CD4-positive, alpha-beta memory T cell (primary cell): ENCODE measurements at places on chromosomes 5 and 9. TPM values are rescaled to one million over a fixed set of nuclear protein-coding genes. Genes with fewer than 3 reads are reported as not detected.

DNA sequence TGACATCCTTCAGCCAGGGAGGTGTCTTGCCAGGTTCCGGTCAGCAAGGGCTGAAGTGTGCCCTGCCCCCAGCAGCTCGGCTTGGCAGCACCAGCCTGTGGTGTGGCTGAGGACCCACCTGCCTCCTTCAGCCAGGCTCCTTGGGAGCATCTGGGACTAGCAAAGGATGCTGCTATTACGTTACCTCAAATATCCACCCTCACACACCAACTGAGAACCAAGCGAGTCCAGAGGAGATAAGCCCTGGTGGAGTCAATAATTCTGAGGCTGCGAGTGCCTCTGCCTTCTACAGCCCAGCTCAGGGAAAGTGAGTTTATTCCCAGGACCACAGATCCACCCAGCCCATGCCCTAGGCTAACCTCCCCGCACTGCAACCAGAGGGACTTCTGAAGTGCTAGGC, 57.1 kb upstream of the FSTL4 start:
- no peak overlapping the region for H3K4me3 ChIP-seq
- H3K27me3 ChIP-seq, result no peaks in the 10 kb centered on the region
- no peaks in the 10 kb centered on the region for H3K36me3 ChIP-seq
- DNase-seq, result no peak

DNA sequence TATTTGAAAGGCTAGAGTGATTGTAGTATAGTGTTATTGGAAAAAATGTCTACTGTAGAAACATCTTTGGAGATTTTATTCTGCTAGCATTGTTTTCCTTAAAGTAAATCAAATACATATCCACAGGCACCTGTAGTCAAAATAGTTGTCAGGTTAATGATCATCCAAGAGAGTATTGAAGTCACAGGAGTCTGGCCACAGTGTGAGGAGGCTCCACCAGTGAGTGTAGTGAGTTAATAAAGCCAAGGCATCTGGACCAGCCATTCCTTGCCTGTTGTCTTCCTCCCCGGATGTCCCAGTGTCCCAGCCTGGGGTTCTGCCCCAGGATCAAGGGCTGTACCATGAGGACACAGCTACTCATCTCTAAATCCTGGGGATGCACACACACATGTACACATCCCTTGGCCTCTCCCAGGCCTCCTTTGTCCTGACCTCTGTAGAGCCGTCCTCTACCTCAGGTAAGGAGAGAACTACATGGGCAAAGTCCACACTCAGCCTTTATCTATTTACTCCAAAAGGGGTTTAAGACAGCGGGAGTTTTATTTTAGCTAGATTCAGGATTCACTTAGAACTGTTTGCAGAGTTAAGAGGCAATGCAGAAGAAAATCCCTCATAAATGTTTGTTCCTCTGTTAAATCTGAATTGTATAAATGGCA, 3.7 kb downstream of the PIK3R1 start:
- DNase-seq, result no peak
- H3K4me3 ChIP-seq, result no peak overlapping the region
- no peaks in the 10 kb centered on the region for H3K27me3 ChIP-seq
- peaks cover 75% of the 10 kb centered on the region for H3K4me1 ChIP-seq
- peaks cover 5% of the 10 kb centered on the region for H3K36me3 ChIP-seq

- H3K4me3 ChIP-seq, result peak overlapping the region; percentile 88
- DNase-seq, result peak; percentile 62
- H3K4me1 ChIP-seq, result peaks cover 24% of the 10 kb centered on the region
- H3K27ac ChIP-seq, result peak overlapping the region; percentile 91
- no peaks in the 10 kb centered on the region for H3K36me3 ChIP-seq
- no peaks in the 10 kb centered on the region for H3K27me3 ChIP-seq
These were observed 1.3 kb upstream of the ST8SIA4 start for GRCh38 chr5:100904259-100904861.

- no peak for DNase-seq
- no peak overlapping the region for H3K27ac ChIP-seq
- H3K4me1 ChIP-seq, result no peaks in the 10 kb centered on the region
- no peak overlapping the region for H3K4me3 ChIP-seq
- no peaks in the 10 kb centered on the region for H3K27me3 ChIP-seq
- no peaks in the 10 kb centered on the region for H3K36me3 ChIP-seq
These were observed 24.7 kb upstream of the ASPN start for GRCh38 chr9:92507005-92507404.

DNA sequence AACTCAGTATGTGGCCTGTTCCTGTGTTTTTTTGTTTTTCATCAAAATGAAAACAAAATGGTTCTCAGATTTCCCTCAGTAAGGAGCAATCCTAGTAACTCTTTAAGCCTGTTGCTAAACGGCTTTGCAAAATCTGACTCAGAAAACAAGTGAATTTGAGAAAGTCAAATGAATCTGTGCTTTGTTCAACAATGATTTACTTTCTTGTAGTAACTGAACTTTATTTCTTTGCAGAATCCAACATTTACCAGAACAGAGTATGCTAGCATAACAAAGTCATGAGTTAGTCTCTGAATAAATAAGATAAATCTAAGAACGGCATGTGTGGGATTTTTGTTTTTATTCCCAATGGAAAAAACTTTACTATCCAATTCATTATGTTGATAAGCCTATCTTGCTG, 93.8 kb downstream of the OXCT1 start:
- H3K36me3 ChIP-seq, result no peaks in the 10 kb centered on the region
- DNase-seq, result no peak
- no peak overlapping the region for H3K4me3 ChIP-seq
- no peaks in the 10 kb centered on the region for H3K4me1 ChIP-seq
- H3K27me3 ChIP-seq, result no peaks in the 10 kb centered on the region
- no peak overlapping the region for H3K27ac ChIP-seq

Gene GCNT4
- total RNA-seq, result 30.8 TPM
